ENCODE measurements at places on chromosomes 2 and 18. TPM values are rescaled to one million over a fixed set of nuclear protein-coding genes. Genes with fewer than 3 reads are reported as not detected.

The EPB41L3 gene
- total RNA-seq: 368 TPM

The AFF3 gene
- total RNA-seq: 125 TPM

The NTSR2 gene
- not detected for total RNA-seq

The CTAGE1 gene
- not detected for total RNA-seq

The SLC1A4 gene
- 27.9 TPM for total RNA-seq

The ANO7 gene
- 2.6 TPM for total RNA-seq

The PROM2 gene
- total RNA-seq: 5.4 TPM

The TCF23 gene
- not detected for total RNA-seq

The SH3RF3 gene
- 1.7 TPM for total RNA-seq

DNA sequence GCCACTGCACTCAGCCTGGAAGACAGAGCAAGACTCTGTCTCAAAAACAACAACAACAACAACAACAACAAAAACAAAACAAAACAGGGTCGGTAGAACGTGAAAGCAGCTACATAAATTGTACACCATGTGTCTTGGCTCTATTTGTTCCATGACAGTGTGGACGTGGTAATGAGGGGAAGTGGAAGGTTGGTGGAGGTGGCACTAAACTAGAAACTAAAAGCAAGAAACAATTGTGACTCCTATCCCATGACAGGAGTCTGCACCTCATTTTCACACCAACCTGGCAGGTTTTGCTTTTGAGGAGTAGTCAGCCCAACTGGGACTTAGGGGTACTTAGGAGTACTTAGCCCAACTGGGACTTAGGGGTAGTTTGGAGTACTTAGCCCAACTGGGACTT lies 62.5 kb upstream of the MRPS9 start:
- DNase-seq: no peak

DNA sequence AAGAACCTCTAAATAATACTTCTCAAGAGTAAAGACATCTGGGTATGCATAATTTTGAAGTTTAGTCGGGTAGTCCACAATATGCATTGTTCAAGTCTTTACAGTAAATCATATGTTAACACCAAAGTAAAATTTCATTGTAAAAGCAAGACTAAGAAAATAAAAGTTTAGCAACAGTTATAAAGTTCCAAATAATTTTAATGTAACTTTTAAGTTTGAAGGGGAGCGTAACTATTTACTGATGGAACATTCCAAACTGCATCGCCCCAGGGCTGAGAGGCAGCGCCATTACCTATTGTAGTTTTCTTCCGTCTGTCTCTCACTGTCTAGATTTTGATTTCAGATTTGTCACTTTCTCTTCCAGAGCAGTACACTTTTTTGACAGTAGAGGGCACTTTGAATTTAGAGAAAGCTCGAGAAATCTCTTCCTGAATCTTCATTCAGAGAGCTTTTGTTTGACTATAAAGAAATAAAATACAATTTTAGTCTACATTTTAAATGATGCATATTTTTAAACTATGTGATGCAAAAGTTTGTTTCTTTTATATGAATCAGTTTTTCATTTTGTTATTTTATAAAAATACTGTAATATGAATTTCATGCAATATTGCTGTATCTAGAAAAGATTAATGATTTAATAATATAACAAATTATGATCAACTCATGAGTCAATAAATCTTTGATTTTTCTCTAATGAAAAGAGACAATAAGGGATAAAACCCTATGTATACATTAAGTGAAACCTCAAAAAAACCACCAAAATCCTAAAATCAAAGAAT lies 389.8 kb downstream of the FIGN start:
- no peak for DNase-seq

GRCh38 chr18:69631281-69631680 lies 230.6 kb downstream of the DOK6 start:
- DNase-seq: no peak

GRCh38 chr2:132758995-132759394 lies 89.0 kb upstream of the LYPD1 start:
- DNase-seq: no peak

DNA sequence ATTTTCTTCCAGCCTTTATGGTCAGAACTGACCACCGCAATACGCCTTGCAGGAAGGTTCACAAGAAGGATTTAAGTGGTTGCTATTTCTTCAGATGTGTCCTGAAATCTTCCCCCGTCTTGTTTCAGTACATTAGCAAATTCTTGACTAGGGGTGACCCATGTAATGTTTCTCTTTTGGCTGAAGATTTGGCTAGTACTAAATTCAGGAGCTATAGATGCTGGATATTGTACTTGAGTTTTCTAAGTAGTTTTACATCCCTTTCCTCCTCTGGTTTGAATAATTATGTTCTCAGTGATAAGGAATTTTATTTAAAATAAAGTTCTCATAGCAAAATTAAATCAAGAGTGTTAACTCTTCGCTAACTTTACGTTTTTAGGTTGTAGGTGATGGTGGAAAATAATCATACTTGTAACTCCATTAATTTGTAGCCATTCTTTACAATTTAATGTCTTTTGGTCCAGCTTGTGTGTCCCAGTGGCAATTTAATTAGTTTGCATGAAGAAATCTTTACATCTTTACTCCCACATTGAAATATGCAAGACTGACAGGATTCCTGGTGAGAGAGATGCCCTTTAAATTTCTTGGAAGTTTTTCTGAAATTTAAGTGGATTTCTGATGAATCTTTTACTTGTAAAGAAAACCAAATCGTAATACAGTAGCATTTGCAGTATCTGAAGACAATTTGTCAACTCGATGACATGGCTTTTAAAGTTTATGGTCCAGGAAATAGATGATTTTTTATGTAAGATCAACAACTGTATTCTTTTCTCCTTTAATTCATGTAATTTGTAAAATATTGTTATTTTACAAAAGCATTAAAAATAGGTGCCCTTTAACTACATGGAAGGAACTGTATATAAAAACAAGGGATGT lies 2.8 kb downstream of the PHLPP1 start:
- no peak for DNase-seq

DNA sequence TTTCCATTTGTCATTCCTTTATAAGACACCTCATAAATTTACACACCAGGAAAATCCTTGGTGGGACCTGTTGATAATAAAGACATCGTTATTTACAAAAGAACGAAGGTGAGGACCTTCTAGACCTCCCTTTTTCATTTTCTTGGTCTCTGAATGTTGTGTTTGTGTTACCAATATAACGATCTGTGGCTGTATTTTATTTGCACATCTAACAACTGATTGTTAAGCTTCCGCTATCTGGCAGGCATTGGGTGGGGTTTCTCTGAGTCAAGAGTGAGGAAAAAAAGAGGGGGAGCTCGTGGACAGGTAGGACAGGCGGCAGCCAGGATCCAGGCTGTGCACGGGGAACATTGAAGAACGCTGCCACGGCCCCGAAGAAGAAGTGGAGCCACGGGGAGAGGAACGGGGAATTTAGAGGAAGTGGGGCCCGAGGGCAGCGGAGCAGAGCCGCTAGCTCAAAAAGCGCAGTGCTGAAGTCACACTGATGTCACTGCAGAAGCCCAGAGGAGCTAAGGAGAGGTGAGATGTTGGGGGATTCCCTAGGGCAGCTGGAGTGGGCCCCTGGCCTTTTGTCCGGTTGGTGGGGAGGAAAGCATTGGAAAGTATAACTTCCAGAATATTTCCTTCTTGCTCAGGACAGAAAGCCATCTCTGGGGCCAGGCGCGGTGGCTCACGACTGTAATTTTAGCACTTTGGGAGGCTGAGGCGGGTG lies 20.9 kb upstream of the DNMT3A start:
- no peak for DNase-seq

DNA sequence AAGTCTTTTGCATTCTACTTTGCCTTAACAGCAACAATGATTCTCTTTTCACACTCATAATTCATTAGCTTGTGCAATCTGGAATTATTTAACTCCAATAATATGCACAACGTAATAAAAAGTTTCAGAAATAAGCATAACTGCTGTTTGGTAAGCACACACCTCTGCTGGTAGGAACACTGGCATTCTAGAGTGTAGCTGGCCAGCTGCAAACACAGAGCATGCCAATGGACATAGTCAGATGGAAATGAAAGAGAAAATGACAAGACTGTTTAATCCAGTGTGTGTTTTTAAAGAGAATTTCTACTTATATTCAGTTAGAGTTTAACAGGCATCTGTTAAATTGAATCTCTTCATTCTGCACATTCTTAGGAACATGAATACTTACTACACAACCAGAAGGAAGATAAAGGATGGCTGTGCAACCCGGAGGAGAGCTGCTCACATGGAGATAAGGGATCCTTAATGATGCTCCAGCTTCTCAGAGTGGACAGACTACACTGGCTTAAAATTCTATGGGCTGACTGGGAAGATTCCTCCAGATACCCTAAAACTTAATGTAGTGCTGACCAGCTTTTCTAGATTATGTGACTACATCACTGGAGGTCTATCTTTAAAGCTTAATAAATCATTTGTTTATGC lies 94.6 kb upstream of the CHAC2 start:
- DNase-seq: no peak

DNA sequence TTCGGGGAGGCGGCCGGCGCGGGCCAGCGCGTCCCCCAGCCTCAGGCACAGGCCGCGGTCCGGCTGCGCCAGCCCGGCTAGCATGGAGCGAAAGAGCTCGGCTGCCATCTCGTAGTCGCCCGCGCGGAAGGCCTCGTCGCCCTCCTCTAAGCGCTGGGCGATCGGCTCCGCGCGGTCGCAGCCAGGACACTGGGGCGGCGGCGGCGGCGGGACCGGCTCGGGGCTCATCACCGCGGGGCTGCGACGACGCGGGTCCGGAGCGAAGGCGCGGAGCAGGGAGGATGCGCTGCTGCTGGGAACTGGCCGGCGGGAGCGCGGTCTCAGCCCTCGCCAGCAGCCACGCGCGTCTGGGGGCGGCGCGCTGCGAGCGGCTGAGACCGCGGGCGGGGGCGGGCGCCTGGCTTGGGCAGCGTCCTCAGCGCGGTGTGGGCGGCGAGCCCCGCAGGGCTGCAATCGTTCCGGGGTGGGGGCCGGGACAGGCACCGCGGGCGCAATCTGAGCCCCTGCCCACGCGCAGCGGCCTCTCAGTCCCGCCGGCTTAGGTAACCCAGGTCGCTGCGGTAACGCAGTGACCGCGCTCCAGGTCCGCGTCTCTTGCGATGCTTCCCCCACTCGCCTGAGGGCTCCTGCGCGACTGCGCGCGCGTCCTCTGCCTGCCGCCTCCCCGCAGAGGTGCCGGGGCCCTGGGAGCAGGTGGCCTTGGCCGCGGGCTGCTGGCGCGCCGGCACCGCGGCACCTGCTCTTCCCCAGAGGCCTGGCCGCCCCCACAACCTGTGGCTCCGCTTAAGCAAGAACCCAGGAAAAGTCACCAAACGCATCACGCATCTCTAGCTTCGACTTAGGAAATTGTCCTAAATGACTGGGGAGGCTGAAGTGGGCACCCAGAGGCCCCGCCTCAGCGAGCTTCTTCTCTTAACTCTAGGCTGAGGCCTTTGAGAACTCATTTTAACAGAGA lies at the start of gene LONRF2:
TSS of gene LONRF2 (minus strand) at position 636 of the 955 bp plus-strand sequence. CDS start at position 228, 408 bp downstream.
- DNase-seq: peak; percentile 54

DNA sequence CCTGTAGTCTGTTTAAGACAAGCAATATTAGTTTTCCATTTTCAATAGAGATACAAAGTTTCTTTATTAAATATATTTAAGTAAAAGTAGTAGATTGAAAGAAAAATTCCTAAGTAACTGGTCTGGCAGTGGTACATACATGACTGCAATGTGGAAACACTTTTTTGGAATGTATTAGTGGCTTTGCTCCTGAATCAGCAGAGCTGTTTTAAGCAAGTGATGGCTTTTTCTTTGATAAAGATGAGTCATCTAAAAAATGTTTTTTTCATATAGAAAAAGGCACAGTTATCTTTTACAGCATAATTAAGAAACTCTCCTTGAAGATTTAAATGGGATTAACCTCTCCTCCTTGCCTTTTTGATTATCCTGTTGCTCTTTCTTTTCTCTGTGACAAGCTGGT lies 34.9 kb downstream of the KDM3A start:
- DNase-seq: no peak

DNA sequence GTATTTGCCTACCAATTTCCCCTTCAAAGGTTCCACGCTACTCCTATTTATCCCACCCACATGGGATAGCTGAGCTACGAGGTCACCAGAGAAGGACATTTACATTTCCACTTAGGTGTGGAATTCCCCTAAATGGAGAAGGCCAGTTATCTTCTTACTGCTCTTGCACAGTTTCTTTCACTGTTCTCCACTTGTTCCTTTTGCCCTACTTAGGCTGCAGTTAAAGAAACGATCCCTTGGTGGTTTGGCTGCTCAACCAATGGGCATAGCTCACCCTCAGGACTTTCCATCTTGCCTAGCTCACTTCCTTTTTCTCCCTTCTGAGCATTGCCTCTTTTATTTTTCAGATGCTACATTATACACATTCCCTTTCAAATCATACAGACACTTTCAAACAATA lies 11.2 kb upstream of the NABP1 start:
- DNase-seq: no peak

GRCh38 chr2:168182550-168183249 lies 64.7 kb downstream of the STK39 start:
- DNase-seq: no peak

DNA sequence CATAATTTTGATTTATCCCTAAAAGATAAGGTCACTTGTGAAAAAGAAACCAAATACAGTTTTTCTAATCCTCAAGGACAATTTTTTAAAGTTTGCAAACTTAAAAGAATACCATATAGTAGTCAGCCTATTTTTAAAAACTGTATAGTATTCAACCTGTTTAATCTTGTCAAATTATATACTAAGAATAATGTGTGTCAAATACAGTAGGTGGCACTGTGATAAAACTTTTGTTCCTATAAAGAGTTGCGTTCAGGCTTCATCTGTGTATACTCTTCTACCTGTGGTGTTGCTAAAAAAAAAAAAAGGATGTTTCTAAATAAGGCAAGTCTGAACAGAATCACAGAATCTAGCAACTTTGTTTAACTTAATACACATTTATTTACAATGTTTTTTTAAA lies 68.6 kb downstream of the CCDC138 start:
- no peak for DNase-seq

DNA sequence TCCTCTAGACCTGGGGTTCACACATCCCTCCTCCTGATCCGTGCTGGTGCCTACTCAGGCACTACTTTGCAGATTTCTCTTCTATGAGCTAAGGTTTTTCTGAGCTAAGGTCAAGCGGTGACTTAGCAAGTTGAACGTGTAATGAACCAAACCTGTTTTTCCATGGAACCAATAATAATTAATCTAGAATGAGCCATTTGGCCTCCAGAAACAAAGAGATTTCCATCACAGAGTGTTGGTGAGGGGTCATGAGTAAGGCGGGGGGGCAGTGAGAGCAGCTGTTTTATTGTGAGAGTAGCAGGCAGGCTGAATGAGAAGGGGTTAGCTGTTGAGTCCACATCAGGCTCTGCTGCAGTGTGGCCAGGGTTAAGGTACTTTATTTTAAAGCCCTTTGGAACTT lies 112.0 kb upstream of the FOSL2 start:
- no peak for DNase-seq

DNA sequence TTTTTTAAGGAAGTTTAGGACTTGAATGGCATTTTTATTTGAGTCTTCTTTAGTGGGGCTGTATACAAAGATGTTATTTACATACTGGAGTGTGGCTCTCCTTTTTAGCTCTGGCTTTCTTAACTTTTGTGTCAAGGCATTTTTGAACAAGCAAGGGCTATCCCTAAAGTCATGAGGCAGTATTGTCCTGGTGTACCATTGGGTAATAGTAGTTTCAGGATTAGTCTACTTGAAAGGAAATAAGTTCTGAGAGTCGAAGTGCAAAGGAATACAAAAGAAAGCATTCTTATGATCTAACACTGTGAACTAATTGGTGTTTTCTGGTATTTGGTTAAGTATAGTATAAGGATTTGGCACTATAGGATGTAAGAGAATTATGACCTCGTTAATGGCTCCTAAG lies 1.9 kb upstream of the CYP27A1 start:
- no peak for DNase-seq

- no peak for DNase-seq
Observed at GRCh38 chr2:186486651-186487647, 889 bp downstream of the ZC3H15 start.

GRCh38 chr2:100260712-100261620 lies 61.3 kb downstream of the LONRF2 start:
- peak; percentile 82 for DNase-seq

- no peak for DNase-seq
Observed at GRCh38 chr18:22113144-22113844, 56.1 kb upstream of the GATA6 start.
